ENCODE measurements at places on chromosomes 7 and 10. TPM values are rescaled to one million over a fixed set of nuclear protein-coding genes. Genes with fewer than 3 reads are reported as not detected.

The UNCX gene
- total RNA-seq, result 15.5 TPM

GRCh38 chr7:129626896-129627295 is 15.4 kb downstream of the NRF1 start:
- DNase-seq, result no peak

DNA sequence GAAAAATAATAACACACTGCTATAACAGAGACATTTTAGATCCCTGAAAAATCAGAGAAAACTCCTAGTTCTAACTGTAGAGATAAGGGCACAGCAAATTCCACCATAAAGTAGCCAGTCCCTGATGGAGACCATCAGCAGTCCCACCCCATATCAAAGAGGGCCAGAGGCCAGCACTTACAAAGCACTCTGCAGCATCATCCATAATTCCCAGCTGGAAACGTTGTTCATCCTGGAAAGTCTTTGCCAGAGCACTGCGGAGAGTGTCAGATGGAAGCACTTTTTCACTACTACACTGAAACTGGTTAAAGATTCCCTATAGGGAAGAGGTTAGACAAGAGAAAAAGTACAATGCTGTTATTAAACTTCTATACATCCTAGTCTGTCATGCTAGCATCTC is 45.8 kb downstream of the USP54 start:
- DNase-seq, result no peak

- no peak for DNase-seq
Measured at GRCh38 chr10:74460812-74461211, 309.8 kb downstream of the ADK start.

- no peak for DNase-seq
Measured at GRCh38 chr7:27314111-27314510, 71.5 kb downstream of the EVX1 start.

GRCh38 chr7:99645590-99645989 is 28.8 kb downstream of the ZSCAN25 start:
- no peak for DNase-seq

DNA sequence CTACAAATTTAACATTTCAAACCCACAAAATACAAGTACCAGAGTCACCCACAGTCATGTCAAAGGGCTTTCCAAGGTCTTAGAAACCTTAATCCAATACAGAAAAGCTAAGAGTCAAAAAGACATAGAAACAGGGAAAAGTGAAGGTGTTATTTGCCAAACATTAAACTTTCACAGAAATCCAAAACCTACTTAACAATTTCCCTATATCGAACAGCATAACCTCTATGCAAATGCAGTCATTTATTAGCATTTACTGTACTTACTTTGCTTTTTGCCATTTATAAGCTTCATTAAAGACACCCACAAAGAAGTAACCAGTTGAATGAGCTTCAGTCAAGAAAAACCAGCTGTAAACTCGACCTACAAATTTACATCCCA is 1.6 kb downstream of the PANK1 start:
- DNase-seq, result no peak

GRCh38 chr10:71719464-71720201 is at the start of gene C10orf105:
Gene C10orf105, minus strand, starts transcription at chr10:71719778. Its CDS starts 3,441 bp downstream, at chr10:71716337.
- DNase-seq, result no peak

DNA sequence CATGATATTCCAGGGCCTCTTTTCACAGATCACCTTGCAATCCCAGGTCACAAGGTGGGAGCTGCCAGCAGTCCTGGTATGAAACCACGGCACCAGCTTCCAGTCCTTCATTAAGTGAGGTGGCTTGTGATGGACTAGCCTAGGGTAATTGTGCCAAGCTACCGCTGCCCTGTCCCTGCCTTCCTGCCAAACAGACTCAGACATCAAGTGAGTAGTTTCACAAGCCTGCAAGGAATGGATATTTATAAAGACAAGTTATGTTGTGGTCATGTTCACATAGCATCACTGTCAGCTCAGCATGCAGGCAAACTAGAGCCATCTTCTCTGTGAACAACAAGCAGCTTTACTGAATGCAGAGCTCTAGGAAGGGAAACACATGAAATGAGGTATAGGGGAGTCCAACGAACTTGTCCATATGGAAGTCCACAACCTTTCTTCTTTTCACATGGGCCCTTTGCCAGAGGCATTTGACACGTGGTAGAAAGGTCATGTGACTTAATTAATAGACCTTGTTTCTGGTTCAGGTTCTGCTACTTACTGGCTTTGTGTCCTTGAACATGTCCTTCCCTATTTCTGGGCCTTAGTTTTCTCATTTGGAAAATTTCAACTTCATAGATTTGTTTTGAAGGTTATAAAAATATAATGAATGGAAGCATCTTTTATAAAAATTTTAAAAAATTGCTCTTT is 1061.2 kb downstream of the KCNMA1 start:
- DNase-seq, result no peak

- no peak for DNase-seq
Measured at GRCh38 chr10:62699148-62699547, 105.4 kb upstream of the ADO start.

GRCh38 chr10:111278266-111278665 is 201.4 kb downstream of the ADRA2A start:
- DNase-seq, result no peak

Data from cerebellum (tissue), 4 donors.